ENCODE measurements at places on chromosomes 3 and 15. TPM values are rescaled to one million over a fixed set of nuclear protein-coding genes. Genes with fewer than 3 reads are reported as not detected.

TJP1 gene
- total RNA-seq = 159 TPM

IL17RE gene
- 22.7 TPM for total RNA-seq

NECTIN3 gene
- total RNA-seq = 14.0 TPM

ENTPD3 gene
- total RNA-seq = not detected

All from PC-9 (cell line).